ENCODE measurements at places on chromosomes 3 and 15.

DNA sequence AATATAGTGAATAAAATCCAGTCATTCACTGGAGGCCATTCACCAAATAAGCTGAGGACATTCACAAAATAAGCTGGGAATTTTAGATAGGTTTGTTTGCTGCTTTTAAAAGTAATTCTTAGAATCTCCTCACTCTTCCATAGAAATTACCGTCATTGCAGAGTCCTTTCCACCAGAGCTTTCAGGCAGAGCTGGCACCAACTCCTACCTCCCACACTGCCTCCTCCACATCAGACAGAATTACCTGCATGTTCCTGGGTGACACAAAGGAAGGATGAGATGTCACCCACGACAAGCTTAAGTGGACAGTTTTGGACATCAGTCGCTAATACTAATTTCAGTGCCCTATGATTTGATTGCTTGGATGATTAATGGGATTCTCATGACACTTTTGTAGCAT lies 1113.2 kb downstream of the IGSF11 start:
- no peak for DNase-seq

DNA sequence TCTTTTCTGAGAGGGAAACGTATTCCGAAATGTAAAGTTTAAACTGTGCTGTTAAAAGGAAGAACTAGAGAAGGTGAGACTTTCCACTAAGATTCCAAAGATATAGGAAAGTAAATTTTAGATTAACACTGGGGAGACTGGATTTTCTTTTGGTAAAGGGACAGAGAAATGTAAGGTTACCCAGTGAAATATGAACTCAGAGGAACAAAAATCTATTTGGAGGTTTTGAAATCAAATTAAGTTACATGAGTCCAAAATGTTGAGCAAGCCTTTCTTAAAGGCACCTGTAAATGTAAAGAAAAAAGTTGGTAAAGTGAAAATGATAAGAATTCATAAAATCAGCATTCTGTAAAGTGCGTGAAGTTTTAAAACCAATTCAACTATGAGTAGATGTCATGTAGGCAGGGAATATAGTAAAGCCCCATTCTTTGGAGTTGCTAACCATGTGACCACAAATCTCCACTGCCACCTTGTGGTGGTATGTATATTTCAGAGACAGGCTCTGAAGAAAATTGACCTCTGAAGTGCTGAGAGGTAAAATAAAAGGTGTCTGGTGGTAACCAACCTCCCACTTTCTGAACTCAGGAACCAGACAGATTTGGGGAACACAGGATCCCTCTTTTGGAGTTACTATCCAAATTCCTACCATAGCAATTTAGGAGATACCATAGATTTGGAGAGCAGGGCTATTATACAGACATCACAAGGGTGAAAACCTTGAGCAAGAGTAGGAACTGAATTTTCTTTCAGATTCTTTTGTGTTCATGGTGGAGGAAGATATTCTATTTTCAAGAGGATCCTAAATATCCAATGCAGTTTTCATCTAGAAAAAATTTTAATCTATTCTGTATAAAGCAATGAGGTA lies 215.3 kb downstream of the ROBO2 start:
- DNase-seq, result no peak

- DNase-seq, result no peak
Measured at GRCh38 chr15:85543741-85544155, 163.3 kb downstream of the AKAP13 start.

DNA sequence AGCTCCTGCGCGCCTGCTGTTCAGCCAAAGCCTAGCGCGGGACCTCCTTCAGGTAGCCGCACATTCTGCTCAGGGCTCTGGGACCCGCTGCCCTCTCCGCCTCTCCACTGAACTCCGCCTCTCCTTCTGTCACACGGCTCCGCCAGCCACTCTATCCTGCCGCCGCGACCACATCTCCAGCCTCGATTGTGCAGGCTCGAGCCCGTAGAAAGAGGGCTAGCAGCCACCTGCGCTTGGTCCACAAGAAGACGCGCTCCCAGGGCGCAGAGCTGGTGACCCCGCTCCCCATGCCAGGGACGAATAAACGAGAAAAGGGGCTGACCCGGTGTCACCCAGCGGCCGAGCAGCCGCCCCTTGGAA lies 1.1 kb upstream of the VIPR1 start:
- DNase-seq, result peak; percentile 37

- no peak for DNase-seq
Measured at GRCh38 chr15:56667517-56667916, 65.8 kb downstream of the ZNF280D start.

DNA sequence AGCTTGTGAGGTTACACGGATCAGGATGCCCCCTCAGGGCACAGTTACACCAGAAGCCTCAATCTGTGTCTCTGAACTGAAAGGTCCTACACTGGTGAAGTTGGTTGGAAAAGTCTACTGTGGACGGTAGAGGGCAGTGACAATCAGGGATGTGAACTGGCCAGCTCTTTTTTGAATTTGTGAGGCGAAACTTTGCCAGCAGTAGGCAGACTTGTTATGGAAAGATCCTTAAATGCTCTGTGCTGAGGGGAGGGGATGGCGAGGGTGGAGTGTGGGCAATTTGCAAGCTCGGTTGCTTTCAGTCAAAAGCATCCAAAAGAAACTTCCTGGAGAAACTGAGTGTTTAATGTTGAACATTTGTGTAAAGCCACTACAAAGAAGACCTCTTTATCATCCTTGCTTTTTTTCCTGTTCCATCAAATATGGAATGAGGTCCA lies 127.4 kb upstream of the ABHD17C start:
- DNase-seq, result no peak

- no peak for DNase-seq
Measured at GRCh38 chr3:185351396-185351795, 11.5 kb upstream of the MAP3K13 start.

DNA sequence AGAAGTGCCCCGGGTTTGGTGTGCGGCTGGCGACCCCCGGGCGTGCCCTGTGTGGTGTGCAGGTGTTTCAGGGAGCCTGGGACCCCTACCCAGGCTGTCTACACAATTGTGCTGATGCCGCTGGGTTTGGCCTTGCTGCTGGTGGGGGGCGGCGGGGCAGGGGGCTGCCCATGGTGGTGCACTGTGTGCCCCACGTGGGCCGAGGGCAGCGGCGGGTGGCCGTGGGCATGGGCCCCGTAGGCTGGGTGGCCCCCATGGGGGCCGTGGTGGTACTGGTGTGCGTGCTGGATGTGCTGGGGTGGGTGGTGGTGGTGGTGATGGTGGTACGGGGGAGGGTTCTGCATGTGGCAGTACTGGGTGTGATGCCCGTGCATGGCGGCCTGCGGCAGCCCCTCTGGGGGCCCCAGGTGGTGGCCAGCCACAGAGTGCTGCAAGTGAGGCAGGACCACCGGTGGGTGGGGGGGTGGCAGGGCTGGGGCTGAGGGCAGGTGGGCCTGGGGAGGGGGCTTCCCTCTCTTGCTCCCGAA lies 59.6 kb upstream of the RPL32 start:
- no peak for DNase-seq

DNA sequence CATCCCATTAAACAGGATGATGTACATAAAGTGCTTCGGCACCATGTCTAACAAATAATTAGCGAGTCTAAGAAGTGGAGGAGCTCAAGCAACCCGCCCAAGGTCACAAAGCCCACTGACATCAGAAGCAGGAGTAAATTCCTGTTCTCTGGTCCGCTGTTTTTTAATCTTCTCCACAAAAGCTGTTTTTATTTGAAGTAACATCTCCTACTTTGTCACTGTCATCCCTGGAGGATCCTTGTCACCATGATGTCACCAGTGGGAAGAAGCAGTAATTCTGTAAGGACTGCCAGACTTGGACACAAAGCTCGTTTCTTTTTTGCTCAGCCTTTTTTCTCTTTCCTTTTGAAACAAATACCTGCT lies 216.2 kb downstream of the STT3B start:
- DNase-seq, result no peak

GRCh38 chr3:12687948-12688347 lies 24.0 kb upstream of the RAF1 start:
- DNase-seq, result no peak

DNA sequence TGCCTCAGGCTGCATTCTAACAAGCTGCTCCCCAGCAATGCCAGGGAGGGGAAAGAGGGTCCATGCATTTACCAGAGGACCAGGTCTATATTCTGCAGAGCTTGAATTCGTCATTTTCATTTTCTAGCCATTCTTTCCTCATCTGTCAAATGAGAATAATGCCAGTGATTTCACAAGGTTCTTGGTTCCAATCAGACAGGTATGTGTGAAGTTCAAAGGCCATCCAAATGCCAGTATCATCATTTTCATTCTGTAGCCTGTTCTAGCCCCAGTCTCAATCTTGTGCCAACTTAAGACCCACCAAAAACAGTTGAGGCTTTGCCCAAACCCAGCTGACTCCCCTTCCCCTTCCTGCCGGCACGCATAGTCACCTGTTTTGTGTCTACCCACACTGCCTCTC lies 112.7 kb downstream of the IQSEC1 start:
- DNase-seq, result no peak

- DNase-seq, result no peak
Measured at GRCh38 chr3:109336291-109336861, 970 bp downstream of the DPPA4 start.

GRCh38 chr3:36525115-36525801 lies 145.0 kb downstream of the STAC start:
- no peak for DNase-seq
